ENCODE measurements at places on chromosomes 2 and 18. TPM values are rescaled to one million over a fixed set of nuclear protein-coding genes. Genes with fewer than 3 reads are reported as not detected.

The SPDYA gene
- total RNA-seq: 2.7 TPM

DNA sequence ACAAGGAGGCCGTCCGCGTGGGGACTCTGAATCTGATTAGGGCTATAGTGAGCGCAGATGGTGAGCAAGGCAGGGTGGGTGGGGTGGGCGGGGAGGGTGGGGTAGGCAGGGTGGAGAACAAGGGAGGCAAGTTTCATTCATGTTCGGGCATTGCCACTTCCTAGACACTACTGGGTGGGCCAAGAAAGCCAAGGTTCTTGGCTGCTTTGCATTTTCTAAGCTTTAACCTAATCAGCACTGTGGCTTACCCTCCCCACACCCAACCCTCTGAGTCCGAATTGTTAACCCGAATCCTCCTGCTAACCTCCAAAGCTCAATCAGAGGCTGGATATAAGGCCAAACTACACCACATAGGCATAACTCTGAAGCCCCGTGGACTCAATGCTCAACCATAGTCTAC lies 18.1 kb downstream of the MROH2A start:
- no peak for DNase-seq

GRCh38 chr2:39717067-39717466 lies 51.4 kb downstream of the TMEM178A start:
- DNase-seq: no peak

The TUBA3E gene
- not detected for total RNA-seq

DNA sequence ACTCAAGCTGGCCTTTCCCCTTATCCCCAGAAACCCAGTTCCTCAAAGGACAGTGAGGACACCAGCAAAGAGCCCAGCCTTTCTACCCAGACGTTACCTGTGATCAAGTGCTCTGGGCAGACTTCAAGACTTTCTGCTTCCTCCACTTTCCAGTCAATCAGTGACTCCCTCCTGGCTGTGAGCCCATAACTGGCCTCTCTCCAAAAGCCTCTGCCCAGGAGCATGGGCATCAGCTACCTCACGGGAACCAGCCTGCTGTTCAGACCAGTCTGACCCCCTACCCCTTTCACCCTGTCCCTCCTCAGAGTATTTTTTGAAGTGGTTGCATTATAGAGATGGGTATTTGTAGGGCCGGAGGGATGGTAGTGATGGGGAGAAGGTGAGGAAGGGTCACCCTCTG lies 27.7 kb upstream of the CYP27A1 start:
- DNase-seq: no peak

The LRP2 gene
- 22.0 TPM for total RNA-seq
